ENCODE measurements at places on chromosomes 2 and 18.

DNA sequence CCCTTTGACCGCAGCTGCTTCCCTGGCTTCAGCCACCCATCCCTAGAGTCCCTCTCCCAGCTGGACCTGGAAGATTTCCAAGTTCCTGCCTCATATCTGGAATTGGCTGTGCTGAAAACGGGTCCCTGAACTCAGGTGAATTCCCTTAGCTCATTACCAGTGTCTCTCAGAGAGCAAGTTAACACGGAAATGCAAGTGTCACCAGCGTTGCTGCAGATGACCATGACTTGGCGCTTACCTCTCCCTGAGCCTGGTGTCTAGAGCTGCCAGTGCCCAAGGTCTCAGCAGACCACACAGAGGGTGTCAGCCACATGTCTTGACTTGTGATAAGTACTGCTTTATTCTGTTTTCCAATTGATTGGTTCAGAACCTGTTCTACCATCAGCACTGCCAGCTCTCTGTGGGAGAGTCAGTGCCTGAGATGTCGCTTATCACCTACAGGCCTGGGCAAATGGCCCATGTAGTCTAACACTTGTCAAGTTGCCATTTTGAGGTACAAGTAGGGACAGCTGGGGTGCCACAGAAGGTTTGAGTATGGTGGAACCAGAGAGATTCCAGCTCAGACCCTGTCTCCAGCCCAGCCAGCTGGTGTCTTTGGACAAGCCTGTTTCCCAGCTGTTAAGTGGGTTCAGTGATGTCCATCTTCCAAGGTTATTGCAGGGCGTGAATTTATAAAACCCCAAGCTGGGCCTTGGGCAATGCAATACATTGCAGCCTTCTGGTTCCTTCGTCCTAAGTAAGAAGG, 48.7 kb downstream of the LYPD1 start:
- no peak for DNase-seq

DNA sequence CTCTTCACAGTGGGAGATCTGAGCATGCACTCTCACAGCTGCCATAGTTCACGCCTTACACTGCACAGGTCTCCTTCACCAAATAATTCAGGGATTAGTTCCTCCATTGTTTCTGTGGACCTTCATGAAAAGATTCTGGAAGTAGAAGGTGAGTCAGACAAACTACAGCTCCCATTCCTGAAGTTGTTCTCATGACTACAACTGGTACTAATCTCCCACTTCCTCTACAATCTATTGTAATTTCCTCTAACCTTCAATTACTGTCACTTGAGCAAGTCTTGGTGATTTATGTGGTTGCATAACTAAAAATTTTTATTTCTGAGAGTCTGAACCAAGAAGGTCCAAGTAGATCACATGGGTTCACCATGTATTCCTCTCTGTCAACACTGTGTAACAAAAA, 128.7 kb downstream of the XIRP2 start:
- no peak for DNase-seq

DNA sequence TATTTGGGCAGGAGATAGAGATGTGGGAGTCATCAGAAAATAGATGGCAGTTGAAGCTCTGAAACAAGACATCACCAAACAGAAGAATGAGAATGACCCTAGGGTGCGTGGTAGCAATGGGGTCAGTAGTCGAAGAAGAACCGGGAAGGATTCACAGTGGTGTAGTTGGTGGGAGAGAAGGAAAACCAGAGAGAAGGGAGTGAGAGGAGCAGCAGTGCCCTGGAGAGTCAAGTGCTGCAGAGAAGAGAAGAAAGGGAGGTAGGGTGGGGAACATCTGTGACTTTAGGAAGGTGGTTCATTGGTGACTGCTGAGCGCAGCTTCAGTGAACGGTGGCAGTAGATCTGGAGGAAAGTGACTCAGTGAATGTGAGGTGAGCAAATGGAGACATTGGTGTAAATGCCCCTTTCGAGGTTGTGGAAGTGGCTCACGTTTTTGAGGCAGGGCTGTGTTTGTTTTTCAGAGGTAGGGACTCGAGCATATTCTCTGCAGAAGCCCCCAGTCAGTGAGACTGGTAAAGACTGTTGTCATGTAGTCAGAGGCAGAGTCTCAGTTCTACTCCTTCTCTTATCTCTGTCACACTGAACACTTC, 36.4 kb downstream of the CDC42EP3 start:
- no peak for DNase-seq

DNA sequence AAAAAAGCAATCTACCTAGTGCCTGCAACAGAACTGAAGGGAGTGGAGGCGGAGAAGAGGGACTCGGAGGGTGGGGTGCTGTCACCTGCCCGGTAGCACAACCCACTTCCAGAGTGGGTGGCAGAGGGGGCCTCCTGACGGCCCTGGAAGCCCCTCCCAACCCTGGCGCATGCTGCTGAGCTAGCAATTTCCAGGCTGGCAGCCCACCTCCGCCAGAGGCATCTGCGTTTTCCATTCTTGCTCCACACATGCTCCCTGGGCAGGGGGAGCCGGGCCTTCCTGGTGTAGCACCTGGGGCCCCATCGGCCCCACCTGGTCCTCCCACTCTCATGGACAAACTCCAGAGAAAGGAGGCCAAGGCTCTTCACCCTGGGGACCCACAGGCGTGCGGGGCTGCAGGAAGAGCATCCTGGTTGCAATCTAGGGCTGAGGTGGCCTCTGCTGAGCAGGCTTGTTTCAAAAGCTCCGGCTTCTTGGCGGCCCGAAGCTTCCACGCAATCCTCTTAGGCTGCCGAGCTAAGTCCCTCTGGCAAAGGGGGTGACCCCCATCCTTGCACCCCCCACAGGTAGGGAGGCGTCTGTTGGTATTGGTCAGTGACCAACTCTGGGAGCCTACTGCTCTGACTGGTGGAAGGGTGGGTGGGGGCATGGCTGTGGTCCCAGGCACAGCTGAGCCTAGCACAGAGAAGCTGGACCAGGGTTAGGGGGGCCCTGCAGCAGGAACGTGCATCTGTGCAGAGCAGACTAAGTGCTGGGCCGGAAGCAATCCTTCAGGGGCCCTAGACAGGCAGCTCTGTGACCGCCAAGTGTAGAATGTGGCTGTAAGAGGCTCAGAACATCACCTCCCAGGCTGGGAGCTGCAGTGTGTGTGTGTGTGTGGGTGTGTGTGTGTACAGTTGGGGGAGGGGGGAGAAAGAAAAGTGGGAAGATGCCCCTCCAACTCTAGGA, 2.6 kb downstream of the HS6ST1 start:
- no peak for DNase-seq

- DNase-seq = no peak
Measured at GRCh38 chr2:205012961-205013360, 467.7 kb downstream of the PARD3B start.

- DNase-seq = no peak
Measured at GRCh38 chr2:191560411-191560980, 117.4 kb upstream of the NABP1 start.

- DNase-seq = no peak
Measured at GRCh38 chr2:31581124-31581795, 522 bp upstream of the SRD5A2 start.

- no peak for DNase-seq
Measured at GRCh38 chr2:201021914-201022313, 49.6 kb downstream of the HYCC2 start.

DNA sequence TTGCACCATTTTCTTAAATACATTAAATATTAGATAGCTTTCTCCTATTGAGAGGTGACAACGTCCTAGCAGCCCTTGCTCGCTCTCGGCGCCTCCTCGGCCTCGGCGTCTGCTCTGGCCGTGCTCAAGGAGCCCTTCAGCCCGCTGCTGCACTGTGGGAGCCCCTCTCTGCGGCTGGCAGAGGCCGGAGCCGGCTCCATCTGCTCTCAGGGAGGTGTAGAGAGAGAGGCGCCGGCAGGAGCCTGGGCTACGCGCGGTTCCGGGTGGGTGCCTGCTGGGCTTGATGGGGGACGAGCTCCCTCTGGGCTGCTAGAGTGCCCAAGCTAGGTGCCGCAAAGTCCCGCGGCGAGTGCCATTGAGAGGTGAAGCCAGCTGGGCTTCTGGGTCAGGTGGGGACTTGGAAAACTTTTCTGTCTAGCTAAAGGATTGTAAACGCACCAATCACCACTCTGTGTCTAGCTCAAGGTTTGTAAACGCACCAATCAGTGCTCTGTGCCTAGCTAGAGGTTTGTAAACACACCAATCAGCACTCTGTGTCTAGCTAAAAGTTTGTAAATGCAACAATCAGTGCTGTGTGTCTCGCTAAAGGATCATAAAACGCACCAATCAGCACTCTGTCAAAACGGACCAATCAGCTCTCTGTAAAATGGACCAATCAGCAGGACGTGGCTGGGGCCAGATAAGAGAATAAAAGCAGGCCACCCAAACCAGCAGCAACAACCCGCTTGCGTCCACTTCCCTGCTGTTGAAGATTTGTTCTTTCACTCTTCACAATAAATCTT, 3.1 kb downstream of the RPRD1A start:
- DNase-seq = no peak

GRCh38 chr2:144948205-144948855, 428.4 kb upstream of the ZEB2 start:
- DNase-seq = no peak

- DNase-seq = no peak
Measured at GRCh38 chr2:101625387-101625786, 72.1 kb upstream of the MAP4K4 start.

- DNase-seq = no peak
Measured at GRCh38 chr2:231640641-231641111, 48.0 kb downstream of the TEX44 start.

- no peak for DNase-seq
Measured at GRCh38 chr2:140248623-140249022, 1468.4 kb upstream of the NXPH2 start.

- no peak for DNase-seq
Measured at GRCh38 chr18:61333746-61334490, 688 bp downstream of the CDH20 start.

- DNase-seq = no peak
Measured at GRCh38 chr2:85850451-85850850, 38.3 kb downstream of the ST3GAL5 start.

DNA sequence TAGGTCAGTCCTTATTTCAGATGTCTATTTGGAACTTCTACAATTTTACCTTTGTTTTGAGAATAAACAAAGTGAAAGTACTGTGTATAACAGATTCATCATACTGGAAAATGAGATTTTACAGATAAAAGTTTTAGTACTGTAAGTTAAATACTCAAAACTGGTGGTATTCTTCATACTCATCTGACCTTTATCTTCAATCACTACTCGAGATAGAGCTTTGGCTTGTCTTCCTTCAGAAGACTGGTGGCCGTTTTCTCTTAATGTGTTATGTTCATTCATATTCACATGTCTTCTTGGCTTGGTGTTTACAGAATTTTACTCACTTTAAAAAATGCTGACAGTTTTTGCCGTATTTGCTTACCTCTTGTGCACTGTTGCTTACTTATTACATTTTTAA, 2.1 kb downstream of the SPOPL start:
- no peak for DNase-seq

- no peak for DNase-seq
Measured at GRCh38 chr18:32093523-32093922, 1.8 kb downstream of the RNF138 start.

- DNase-seq = no peak
Measured at GRCh38 chr2:45864121-45864520, 212.6 kb downstream of the PRKCE start.

DNA sequence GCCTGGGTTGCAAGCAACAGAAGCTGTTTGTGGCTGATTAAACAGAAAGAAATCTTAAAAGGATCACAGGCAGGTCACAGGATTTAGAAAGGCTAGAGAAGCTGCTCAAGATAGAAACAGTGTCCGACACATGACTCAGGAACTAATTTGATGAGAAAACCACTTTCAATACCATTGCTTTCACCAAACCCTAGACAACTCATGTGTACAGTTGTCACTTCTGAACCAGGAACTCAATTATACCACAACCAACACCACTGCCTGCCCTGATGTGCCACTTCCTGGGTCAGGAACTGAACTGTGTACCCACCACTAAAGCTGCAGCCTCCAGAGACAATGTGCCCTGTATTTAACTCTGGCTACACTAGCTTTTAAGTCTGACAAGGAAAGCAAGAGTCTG, 56.0 kb downstream of the TMEM247 start:
- DNase-seq = no peak

DNA sequence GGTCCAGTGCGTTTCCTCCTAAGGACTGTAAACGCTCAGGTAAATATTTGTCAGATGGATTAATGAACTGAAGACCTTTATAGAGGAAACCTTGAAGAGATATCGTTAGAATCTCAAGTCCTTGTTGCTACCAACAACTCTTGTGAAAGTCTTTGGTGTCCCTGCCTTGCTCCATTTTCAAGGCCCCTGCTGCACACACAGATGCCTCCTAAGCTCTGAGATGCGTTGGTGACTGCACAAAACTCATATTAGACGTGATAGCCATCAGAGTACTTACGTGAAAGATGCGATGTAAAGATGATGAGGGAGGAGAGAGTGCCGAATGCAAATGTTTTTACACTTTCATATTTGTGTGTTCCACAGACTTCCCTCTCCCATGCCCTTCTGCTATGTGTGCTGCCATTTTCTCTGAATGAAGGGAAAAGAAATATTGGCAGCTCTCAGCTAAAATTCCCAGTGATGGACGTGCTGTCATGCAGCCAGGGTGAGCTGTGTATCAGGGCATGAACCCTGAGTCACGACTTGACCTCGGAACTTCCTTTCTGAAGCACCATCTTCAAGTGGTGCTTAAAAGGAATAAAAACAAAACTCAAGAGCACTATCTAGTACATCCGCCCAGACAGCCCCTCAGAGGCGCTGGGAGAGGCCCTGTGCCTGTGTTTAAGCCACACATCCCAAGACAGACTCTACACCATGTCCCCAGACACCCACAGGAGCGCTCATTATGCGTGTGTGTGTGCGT, 117.4 kb downstream of the FAM210A start:
- no peak for DNase-seq

DNA sequence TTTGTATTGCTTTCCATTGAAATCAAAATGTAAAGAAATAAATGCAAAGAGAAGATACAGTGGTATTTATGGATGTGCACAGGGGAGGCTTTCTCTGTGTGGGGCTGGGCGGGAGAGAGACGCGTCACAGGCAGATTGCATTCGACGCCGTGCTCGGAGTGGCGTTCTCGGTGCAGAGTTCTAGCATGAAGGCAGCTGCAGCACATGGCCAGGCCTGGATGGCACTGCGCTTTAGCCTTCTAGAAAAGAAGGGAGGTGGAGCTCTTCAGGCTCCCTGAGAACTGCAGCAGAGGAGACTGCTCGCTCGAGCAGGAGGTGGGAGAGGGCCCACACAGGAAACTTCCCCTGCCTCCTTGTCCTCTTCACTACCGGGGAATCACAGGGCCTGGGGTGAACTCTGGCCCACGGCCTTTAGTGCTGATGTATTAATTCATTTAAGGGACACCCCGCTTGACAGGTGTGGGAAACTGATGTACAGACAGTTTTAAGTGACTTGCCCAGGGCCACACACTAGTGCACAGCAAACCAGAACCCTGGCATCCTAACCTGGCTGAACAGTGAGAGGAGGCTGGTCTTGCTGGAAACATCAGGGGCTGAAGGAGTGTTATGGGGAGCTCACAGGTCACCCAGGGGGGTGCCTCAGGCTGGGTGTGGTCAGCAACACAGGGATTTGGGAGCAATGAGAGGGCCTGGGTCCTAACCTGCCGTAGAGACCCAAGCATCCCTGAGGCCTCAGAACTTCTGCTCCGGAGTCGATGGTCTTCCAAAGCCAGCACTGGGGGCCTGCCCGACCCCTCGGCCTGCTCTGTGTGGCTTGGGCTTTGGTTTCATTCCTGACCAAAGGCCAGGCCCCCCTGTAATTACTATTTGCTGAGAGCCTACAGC, 199.9 kb downstream of the HDAC4 start:
- no peak for DNase-seq
